ENCODE measurements at places on chromosomes 4 and X. TPM values are rescaled to one million over a fixed set of nuclear protein-coding genes. Genes with fewer than 3 reads are reported as not detected.

The ZNF182 gene
- 0.11 TPM for total RNA-seq

The TLR7 gene
- not detected for total RNA-seq

The DDX53 gene
- total RNA-seq, result not detected

The SMIM10 gene
- total RNA-seq, result 11.7 TPM

The SRPK3 gene
- 4.5 TPM for total RNA-seq

The DLG3 gene
- total RNA-seq, result 6.5 TPM

The MAML3 gene
- total RNA-seq, result 4.7 TPM

The PRDM5 gene
- total RNA-seq, result 14.9 TPM

The ATOH1 gene
- total RNA-seq, result not detected

The ETDC gene
- total RNA-seq, result not detected

The MAGEE2 gene
- total RNA-seq, result not detected

The INTS6L gene
- total RNA-seq, result 11.9 TPM
